NCI-H1930 (cell line): ENCODE measurements at places on chromosomes 12 and 14.
A peak's percentile ranks its signal among the peaks of the same experiment; 100 is the strongest.

- DNase-seq, result no peak
Measured at GRCh38 chr12:108568338-108569154, 6.2 kb downstream of the ISCU start.

GRCh38 chr14:26828741-26829140 is 230.9 kb upstream of the NOVA1 start:
- DNase-seq, result no peak

- no peak for DNase-seq
Measured at GRCh38 chr12:131391399-131391798, 319.5 kb upstream of the SFSWAP start.

DNA sequence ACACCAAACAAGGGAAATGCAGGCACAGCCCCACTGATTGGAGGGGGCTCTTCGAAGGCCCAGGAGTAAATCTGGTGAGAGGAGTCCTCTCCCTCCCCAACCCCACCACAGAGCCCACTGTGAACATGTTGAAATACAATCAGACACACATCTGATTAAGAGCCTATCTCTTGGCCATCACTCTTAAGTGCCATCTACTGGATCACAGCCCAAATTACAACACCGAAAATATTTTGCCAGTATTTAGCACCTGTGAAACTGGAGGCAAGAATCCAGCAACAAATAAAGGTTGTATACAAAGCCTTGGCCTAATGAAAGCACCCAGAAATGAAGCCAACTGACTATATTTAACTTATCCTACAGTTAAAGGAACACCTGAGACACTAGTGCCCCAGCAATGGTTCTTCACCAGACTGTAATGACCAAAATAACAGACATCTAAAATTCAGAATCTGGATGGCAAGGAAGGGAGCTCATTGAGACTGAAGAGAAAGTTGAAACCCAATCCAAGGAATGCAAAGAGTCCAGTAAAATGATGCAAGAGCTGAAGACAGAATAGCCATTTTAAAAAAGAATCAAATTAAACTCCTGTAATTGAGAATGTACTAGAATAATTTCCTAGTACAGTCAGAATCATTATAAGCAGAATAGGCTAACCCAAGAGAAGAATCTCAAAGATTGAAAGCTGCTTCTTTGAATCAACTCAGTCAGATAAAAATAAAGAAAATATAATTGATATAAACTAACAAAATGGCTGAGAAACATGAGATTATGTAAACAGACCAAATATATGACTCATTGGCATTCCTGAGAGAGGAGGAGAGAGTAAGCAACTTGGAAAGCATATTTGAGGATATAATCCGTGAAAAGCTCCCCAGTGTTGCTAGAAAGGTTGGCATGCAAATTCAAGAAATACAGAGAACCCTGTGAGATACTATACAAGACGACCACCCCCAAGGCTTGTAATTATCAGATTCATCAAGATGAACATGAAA is 1117.0 kb downstream of the FLRT2 start:
- no peak for DNase-seq

- no peak for DNase-seq
Measured at GRCh38 chr12:68686262-68686594, 550 bp upstream of the NUP107 start.

- DNase-seq, result peak; percentile 71
Measured at GRCh38 chr12:14629832-14630710, 62.4 kb upstream of the PLBD1 start.

GRCh38 chr12:109714141-109714912 is 702 bp downstream of the FAM222A start:
- peak; percentile 36 for DNase-seq

GRCh38 chr14:99329711-99330315 is 57.8 kb upstream of the BCL11B start:
- no peak for DNase-seq

DNA sequence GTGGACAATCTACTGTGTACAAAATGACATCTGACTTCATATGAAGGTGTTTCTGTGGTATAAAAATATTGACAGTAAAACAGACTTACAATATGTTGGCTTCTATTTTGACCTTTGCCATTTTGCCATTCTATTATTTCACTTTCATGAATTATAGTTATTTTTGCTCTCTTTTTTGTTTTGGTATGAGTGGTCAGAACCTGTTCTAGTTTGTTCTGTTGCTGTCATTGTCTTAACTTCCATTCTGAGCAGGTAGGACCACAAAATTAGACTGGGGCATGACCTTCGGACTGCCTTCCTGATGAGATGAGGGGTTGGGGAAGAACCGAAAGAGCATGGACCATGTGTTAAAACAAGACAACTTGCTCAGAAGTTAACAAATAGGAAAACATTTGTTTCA is 36.5 kb upstream of the IFNG-AS1 start:
- DNase-seq, result no peak

DNA sequence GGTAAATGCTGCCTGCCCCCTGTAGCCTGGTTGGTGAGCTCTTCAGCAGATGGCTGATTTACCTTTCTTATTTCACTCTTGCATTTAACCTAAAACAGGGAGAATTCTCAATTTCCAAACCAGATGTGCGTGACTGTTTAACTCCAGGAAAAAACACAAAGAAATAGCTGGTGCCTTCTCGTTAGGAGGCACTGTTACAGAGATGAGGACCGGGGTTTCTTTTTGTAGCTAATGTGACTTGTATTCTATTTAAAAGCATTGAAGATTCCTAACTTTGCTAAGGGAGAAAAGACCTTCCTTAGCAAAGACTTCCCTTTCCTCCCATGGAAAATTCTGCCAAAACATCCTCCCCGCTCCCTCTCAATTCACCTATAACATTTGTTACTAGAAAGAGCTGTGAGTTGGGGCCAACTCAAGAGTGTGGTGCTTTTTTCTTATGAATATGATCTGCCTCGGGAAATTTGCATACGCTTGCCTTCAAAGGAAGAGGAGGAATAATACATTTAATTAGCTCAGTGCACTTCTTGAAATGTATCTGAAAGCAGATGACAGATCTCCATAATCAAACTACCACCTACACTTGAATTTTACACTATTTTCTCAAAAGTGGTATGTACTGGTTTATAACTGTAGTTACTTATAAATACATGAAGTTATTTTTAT is 102.0 kb upstream of the ARID2 start:
- DNase-seq, result no peak

DNA sequence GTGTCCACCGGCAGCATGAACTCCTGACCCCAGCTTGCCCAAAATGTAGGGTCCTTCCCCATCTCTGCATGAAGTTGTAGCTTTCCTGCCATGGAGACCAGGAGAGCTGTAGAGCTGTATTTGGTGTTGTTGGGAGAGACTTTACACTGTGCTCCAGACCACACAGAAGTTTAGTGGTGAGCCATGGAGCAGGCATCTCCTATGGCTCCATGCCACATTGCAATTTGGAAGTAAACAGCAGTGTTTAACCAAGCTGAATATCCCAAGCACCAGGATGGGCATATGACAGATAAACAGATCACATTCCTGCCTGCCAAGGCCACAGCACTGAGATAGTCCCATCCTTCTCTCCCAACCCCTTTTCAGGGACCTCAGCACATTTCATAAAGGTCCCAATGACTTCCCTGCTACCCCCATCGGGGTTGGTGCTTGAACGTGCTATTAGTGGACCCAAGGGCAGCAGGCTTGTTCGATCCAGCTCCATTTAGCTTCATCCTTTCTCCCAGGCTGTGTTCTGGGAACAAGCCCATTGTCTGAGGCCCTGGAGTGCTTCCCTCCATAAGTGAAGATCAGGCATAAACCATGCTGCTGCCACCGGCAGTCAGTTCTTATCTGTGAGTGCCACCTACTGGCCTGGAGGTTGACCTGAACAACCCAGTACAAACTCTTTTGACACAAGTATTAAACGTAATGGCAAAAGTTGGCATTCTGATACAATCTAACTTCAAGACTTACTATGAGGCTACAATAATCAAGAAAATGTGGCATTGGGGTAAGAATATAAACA is 172.3 kb upstream of the ATXN7L3B start:
- DNase-seq, result peak; percentile 18

DNA sequence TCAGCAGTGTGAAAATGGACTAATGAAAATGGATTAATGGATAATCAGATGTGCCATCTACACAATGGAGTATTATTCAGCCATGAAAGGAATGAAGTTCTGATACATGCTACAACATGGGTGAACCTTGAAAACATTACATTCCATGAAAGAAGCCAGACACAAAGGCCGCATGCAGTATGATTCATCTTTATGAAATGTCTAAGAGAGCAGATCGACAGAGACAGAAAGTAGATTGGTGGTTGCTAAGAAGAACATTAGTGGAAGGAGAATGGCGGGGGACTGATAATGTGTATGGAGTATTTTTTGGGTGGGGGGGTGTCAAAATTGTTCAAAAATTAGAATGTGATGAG is 47.3 kb downstream of the PRKAB1 start:
- DNase-seq, result no peak

- no peak for DNase-seq
Measured at GRCh38 chr14:32980178-32980901, 41.7 kb downstream of the NPAS3 start.

DNA sequence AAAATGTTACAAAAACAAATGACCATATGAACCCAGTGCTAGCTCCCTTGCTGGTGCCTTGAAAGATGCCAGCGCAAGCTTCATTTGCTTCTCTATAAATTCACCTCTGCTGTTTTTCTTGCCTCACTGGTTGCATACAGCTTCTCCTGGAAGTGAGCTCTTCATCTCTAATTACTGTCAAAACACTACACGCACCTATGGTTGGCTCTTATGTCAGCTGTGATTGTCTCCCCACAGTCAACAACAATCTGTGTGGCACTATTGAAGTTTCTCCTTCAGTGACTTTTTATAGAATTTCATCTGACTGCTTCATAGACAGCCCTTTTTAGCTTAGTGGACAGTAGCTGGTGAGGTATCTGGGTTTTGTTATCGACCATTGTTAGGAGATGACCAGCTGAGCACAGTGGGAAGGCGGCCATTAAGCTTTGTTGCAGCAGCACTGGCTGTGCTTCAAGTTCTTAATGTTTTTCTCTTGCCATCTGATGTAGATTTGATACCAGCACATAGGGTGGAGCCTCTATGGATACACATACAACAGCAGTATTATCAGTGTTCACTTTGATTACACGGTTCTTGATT is 131.8 kb downstream of the KITLG start:
- peak; percentile 73 for DNase-seq

GRCh38 chr12:94779485-94779884 is 129.1 kb upstream of the TMCC3 start:
- DNase-seq, result no peak

DNA sequence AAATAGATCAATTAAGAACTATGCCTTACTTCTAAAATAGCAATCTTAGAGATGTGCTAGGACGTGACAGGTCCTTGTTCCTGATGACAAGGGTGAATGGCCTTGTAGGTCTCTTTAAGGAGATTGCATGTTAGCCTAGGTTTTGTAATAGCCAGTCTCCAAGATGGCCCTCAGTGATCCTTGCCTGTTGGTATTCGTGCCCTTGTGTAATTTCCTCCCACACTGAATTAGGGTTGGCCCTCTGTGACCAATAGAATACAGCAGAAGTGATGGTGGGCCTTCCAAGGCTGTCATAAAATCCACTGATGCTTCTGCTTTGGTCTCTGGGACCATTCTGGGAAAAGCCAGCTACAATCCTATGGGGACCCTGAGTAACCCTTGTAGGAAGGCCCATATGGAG is 38.2 kb upstream of the SNX6 start:
- no peak for DNase-seq

- DNase-seq, result no peak
Measured at GRCh38 chr14:59601056-59601455, 24.4 kb upstream of the CCDC175 start.

- no peak for DNase-seq
Measured at GRCh38 chr14:31457665-31458659, 656 bp upstream of the DTD2 start.

GRCh38 chr12:114949058-114949820 is 265.3 kb upstream of the TBX3 start:
- no peak for DNase-seq

DNA sequence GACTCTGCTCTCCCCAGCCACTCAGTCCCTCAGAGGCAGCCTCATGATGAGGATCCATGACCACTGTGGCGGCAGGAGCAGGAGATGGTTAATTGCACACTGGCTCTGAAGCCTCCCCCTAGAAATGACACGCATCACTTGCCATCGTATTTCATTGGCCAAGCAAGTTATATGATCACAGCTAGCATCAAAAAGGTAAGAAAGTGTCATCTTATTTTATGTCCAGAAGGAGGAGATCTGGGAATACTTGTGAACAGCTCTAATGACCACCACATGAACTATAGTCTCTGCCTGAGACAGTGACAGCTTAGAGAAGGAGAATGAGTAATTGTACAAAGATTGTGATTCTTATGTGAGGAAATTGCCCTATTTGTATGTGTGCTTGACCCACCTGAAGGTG is 363.4 kb downstream of the NUAK1 start:
- no peak for DNase-seq

DNA sequence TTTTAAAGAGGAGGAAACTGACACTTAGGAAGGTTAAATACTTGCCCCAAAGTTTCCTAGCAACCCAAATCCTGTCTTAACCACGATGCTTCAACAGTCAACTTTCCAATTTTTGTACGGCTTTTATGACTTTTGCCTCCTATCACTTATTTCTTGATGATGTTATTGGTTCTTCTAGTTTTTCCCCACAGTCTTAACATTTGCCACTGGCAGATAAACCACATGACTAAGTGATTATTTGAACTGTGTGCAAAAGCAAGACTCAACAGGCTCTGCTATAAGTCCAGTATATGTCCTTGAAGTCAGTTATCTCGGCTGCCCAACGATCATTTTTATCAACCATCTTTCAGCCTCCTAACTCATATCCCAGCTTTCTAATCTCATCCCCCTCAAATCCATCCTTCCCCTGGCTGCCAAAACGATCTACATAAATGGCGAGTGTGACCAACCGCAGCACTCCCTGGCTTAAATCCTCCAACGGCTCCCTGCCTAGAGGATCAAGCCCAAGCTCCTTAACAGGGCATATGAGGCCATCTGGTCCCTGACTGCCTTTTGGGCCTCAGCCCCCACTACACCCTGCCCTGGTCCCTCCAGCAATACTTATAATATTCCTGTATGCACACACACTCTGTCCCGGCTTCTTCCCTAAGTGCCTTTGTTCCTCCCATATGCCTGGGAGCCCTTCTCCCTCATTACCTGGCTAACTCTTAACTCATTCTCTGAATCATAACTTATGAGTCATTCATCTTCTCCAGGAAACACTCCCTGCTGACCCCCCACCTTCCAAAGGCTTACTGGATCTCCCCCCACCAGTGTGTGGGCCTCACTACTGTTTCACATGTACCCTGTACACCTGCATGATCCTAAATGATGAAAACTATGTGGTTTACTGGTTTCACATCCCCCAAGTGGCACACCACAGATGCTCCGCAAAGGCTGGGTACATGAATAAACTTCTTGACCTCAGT is 8.8 kb downstream of the VPS37B start:
- no peak for DNase-seq

GRCh38 chr14:77707355-77707723 is 484 bp downstream of the ALKBH1 start:
- no peak for DNase-seq

- DNase-seq, result no peak
Measured at GRCh38 chr12:13959131-13959723, 22.2 kb downstream of the GRIN2B start.

- DNase-seq, result no peak
Measured at GRCh38 chr12:53577941-53578352, 48.2 kb downstream of the ATF7 start.

GRCh38 chr14:26596543-26597061 is 1.2 kb downstream of the NOVA1 start:
- DNase-seq, result no peak

GRCh38 chr14:88023658-88024187 is 18.8 kb downstream of the GPR65 start:
- no peak for DNase-seq
